ENCODE measurements at places on chromosomes 4 and X. TPM values are rescaled to one million over a fixed set of nuclear protein-coding genes. Genes with fewer than 3 reads are reported as not detected.

DNA sequence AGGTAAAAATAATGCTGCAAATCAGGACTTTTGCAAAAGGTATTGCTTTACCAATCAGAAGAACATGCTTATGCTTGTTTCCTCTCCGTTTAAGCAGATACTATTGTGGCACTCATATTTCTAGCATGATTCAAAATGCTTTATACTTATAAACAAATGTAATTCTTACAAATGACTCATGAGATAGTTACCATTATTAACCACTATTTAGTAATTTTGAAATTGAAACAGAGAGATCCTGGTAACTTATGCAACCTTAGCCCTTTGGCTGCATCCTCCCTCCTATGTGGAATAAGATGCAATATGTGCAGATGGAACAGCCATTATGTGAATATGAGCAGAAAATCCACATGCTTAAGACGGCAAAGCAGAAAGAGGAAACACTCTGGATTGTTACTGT is 164.7 kb downstream of the PCDH18 start:
- DNase-seq = peak; percentile 74

GRCh38 chr4:77372375-77372774 is 215.4 kb downstream of the CCNG2 start:
- no peak for DNase-seq

- DNase-seq = no peak
These were observed 26.2 kb upstream of the RHOH start for GRCh38 chr4:40170588-40170987.

DNA sequence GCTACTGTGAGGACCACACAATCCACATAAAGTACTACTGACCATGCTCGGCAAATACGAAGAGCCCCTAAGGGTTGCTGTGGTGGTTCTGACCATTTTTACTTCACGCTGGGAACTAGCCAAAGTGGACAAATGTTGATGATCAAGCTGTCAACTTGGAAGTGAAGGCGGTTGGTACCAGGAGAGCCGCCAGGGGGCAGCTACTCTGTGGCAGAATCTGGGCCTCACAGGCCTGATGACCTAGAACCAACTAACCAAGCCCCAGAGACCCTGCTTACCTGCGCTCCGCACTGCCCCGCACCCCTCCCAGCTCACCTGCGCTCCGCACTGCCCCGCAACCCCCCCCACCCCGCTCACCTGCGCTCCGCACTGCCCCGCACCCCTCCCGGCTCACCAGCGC is 5.6 kb downstream of the GAK start:
- DNase-seq = peak; percentile 27

GRCh38 chr4:144449611-144450010 is 196.3 kb upstream of the HHIP start:
- DNase-seq = no peak

DNA sequence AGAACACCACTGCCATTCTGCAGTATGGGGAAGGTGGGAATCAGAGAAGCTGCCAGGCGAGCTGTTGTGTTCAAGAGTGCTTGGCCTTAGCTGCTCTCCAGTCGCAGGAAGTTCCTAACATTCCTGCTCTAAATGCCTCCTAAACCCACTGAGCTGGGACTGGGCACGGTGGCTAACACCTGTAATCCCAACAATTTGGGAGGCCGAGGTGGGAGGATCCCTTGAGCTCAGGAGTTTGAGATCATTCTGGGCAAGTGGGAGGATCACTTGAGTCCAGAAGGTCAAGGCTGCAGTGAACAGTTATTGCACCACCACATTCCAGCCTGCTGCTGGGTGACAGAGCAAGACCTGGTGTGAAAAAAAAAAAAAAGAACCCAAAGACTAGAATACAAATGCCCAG is 690.3 kb upstream of the FAM241A start:
- DNase-seq = no peak

DNA sequence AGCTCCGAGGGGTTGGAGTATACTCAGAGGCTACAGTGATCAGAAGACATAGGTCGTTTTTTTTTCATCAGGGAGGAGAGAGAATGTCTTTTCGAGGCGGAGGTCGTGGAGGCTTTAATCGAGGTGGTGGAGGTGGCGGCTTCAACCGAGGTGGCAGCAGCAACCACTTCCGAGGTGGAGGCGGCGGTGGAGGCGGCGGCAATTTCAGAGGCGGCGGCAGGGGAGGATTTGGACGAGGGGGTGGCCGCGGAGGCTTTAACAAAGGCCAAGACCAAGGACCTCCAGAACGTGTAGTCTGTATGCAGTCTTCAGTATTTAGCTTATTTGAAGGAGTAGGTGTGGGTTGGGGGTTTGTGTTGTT is 500 bp downstream of the GAR1 start:
- DNase-seq = peak; percentile 7

- DNase-seq = peak; percentile 51
These were observed 59.8 kb upstream of the GPM6B start for GRCh38 chrX:13876652-13877051.

- no peak for DNase-seq
These were observed 18.6 kb upstream of the ADRA2C start for GRCh38 chr4:3747581-3747904.

DNA sequence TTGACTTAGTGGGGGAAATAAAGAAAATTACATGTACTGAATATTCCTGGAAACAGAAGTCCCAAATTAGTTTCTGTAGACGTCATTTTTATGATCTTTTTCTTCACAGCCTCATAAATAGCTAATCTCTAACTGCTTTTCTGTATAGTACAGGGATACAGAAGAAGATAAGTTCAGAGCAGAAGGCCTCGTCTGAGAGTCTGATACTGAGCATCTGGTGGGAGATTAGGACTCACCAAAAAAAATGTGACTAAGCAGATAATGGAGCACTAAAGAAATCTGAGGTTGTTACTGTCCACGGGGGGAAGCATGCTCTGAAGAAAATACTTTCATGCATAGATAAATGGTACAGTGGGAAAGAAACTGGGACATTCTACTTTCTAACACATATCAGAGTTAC is 115.3 kb upstream of the TRPC5 start:
- DNase-seq = no peak

DNA sequence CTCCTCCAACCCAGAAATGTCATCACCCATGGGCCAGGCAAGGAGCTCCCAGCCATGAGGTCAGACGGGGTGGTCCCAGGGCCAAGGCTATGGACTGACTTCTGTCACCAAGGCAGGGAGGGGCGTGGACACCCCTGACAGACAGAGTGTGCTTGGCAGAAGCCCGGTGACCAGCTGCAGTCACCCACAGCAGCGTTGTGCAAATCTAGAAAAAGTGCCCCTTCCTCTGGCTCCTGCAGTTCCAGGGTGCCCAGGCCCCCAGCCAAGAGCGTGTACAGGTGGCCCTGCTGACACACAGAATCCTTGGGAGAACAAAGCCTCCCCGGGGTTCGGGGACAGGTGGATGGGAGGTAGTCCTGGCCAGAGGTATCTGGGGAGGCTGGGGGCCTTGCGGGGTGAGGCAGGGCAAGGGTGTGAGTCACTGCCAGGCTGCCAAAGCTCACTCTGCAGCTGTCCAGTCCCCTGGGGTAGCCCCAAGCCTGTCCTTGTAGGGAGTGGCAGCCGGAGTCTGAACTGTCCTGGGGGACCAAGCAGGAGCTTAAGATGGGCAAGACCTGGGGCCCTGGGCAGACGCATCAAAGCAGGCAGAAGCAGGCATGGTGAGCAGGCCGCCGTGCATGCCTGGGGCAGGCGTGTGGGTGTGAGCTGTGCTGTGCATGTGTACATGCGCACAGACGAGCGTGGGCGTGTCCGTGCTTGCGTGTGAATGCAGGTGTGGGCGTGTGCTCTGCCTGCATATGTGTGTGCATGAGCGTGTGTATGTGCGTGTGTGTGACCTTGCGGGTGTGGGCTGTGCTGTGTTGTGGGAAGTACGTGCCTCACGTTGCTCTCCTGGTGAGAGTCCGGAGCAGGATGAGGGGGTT is 3.3 kb downstream of the MYL5 start:
- DNase-seq = peak; percentile 63

SLC10A7 gene
- 23.0 TPM for total RNA-seq

AREG gene
- total RNA-seq = 1,402 TPM

TLR3 gene
- 6.5 TPM for total RNA-seq

IL9R gene
- 0.23 TPM for total RNA-seq

PNCK gene
- total RNA-seq = not detected

FAM241A gene
- total RNA-seq = 8.2 TPM

DCAF8L2 gene
- not detected for total RNA-seq

MAOB gene
- total RNA-seq = 0.27 TPM

GPRASP1 gene
- 2.0 TPM for total RNA-seq

HTR2C gene
- total RNA-seq = not detected

MAGEA12 gene
- not detected for total RNA-seq
